NCI-H2029 treated with DMSO at 0.1 percent for 48 hours (cell line): ENCODE measurements at places on chromosomes 1 and 21.

DNA sequence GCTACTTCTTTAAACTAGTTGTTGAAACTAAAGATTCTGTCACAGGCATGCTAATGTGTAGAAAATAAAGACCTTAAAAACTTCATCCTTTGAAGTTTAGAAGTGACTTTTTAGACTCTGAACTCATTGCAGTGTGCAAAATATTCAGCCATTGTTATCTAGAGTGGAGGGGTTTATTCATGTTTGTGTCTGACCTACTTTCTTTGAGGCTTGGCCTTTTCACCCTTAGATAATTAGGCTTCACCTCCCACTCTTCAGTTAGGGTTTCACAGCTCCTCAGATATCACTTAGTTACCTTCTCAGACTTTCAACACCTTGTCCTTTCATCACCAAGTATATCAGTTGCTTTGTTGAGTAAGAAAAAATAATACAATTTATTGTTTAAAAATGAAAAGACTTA, 75.9 kb downstream of the IVNS1ABP start:
- no peak for DNase-seq

- no peak for DNase-seq
Measured at GRCh38 chr1:183812686-183813569, 8.0 kb downstream of the RGL1 start.

GRCh38 chr1:147243228-147243685, 773 bp downstream of the CHD1L start:
- DNase-seq, result no peak

DNA sequence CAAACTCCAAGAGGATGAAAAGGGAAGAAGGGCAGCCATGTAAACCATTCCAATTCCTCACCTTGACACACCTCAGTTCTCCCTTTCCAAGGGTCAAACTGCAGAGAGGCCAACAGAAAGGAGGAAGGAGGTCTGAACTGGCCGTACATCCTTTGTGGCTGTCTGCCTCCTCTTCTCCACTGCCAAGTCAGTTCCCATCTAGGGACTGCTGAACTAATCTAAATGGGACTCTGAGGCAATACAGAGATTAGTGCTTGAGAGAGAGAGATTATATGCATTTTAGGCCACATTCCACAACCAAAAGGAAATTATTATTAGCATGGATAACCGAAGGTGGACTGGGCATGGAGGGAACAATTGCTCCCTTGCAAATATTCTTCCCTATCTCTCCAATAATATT, 2.7 kb downstream of the ARHGEF11 start:
- no peak for DNase-seq

- no peak for DNase-seq
Measured at GRCh38 chr1:25011275-25011674, 81.2 kb upstream of the RUNX3 start.

GRCh38 chr21:42392731-42393442, 3.0 kb downstream of the TMPRSS3 start:
- DNase-seq, result no peak

GRCh38 chr1:227886993-227887696, 60.6 kb downstream of the WNT9A start:
- no peak for DNase-seq

DNA sequence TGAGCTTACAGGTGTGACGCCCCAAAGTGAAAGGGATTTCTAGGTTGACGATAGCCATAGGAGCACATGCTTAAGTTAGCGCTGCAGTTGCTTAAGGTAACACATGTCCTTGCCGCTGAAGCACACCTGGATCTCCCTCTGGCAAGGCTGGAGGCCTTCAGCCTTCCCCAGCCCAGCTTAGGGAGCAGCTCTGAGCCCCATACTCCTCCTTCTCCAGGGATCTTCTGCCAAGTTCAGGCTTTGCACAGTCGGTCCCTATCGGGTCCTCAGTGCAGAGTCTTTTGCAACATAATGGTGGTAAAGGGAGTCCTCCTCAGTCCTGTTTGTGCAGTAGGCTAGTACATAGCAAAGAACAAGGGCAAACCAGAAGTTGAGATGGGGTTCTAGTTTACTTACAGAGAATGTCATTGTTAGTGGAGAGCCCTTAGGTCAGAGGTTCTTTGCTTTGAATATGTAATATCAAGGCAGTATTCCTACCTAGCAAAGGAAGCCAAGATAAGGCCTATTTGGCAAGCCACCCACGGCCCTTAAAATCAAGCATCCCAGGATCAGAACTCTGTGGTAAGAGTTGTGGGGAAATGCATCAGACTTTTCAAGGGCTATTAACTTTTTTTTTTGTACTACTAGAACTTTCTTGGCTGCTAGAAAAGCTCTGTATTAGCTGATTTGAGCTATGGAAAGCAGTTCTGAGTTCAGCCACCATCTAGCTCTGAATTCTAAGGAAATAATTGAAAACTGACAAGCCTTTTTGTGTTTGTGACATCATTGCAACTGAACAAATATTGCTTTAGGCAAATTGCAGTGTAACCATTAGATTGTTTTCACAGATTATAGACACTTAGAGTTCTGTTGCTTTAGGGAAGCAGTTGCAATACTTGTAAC, 1.4 kb downstream of the EVA1C start:
- no peak for DNase-seq

GRCh38 chr1:94591823-94592570, 50.4 kb upstream of the F3 start:
- DNase-seq, result no peak
